ENCODE measurements at places on chromosomes 5 and 9. TPM values are rescaled to one million over a fixed set of nuclear protein-coding genes. Genes with fewer than 3 reads are reported as not detected.

DNA sequence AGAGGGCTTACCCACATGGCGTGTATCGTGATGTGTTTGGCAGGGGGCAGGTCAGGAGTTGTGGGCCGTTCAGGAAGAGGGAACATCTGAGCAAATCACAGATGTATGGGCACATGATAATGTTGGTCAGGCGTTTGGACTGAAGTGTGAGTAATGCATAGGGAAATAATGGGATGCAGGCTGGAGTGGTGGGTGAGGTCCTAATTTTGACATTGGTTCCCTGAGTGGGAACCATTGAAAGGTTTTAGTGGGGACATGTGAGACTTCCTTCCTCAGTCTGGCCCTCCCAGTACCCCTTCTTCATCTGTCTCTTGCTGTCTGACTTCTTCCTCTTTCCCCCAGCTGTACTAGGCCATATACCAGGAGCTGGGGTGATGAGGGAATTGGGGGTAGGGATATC lies 7.6 kb downstream of the OTULIN start:
- no peak for DNase-seq

DNA sequence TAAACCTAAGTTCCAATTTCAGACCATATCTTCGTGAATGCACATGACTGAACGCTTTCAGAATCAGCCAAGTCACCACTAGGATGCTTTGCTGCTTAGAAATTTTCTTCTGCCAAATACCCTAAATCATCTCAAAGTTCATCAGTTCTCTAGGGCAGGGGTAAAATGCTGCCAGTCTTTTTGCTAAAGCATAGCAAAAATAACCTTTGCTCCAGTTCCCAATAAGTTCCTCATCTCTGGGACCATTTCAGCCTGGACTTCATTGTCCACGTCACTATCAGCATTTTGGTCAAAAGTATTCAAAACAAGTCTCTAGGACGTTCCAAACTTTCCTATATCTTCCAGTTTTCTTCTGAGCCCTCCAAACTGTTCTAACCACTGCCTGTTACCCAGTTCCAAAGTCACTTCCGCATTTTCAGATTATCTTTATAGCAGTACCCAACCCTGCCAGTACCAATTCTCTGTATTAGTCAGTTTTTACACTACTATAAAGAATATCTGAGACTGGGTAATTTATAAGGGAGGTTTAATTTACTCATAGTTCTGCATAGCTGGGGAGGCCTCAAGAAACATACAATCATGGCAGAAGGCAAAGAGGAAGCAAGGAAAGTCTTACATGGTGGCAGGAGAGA lies 74.8 kb downstream of the NR3C1 start:
- no peak for DNase-seq

GRCh38 chr5:107248066-107248695 lies 422.6 kb downstream of the EFNA5 start:
- DNase-seq, result peak; percentile 16

- DNase-seq, result no peak
Measured at GRCh38 chr5:38905516-38905915, 59.7 kb downstream of the OSMR start.

- DNase-seq, result no peak
Measured at GRCh38 chr9:120885958-120886357, 9.0 kb upstream of the PHF19 start.

DNA sequence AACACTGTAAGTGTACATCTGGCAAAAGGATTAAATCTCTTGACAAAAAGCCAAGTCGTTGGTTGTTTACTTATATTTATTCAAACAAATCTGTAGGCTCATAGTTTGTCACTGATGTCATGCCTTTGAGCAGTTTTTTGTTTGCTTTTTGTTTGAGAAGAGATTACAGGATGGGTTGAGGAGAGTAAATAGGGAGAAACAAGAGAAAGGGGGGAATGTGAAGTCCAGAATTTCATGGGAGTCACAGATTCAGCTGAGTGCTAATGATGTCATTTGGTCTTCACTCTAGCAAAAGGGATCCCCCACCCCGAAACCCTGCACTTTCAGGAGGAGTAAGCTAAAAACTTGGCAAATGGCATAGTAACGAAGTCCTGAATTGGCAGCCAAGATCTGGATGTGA lies 337.4 kb downstream of the GLIS3 start:
- no peak for DNase-seq

LMX1B gene
- total RNA-seq, result 0.52 TPM

- no peak for DNase-seq
Measured at GRCh38 chr5:112691758-112692157, 45.9 kb upstream of the APC start.

DNA sequence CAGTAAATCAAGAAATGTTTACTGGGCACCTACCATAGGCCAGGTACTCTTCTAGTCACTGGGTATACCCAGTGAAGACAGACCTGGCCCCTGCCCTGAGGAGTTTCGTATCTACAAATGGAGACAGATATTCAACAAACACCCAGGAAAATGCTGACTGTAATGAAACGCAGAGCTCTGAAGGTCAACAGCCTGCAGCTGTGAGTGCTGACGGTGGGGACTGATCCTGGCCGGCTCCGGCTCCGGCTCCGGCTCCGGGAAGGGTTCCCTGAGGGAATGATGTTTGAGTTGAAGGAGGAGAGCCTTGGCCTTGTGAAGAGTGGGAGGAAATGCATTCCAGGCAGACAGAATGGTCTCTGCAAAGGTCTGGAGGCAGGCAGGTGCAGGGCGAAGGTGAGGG lies 23.1 kb downstream of the FGFR4 start:
- no peak for DNase-seq

STXBP1 gene
- 12.4 TPM for total RNA-seq

All from epithelial cell of proximal tubule (primary cell).